Eye (tissue), 1 donor: ENCODE measurements at places on chromosomes 7 and 10.

GRCh38 chr10:100687143-100688003 lies 58.0 kb upstream of the PAX2 start:
- no peak for DNase-seq

DNA sequence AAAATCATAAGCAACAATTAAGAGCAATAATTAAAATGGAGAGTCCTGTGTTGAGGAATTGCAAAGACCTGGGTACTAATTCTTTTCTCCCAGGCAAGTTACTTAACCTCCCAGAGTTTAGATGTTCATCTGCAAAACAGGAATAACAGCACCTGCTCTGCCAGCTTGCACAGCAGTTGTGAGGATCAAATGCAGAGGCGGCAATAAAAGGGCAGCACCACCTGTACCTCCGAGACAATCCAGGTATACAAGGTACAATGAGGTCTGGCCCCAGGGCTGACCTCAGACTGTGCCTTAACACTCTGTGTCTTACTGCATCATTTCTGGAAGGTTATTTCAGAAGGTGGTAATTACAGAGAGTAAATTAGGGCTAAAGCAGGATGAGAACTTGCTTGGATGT lies 14.5 kb upstream of the FAM204A start:
- DNase-seq, result no peak

DNA sequence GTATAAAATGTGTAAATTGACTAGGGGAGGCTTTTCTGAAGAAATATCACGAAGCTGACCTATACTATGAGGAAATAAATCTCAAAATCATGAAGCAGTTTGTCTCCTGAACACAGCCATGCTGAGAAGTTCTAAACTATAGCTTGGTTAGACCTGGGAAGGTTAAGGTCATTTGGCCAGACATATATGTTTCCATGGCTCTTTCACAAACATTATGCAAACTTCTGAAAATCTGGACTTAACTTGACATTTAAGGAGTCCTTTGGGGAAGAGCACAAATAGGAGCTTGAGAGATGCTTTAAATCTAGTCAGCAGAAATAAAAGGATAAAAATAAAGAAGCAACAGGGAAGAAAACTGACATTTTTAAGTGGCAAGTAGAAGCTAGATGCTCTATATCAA lies 115.9 kb upstream of the MEOX2 start:
- no peak for DNase-seq

- no peak for DNase-seq
These were observed 31.8 kb upstream of the RET start for GRCh38 chr10:43044961-43045621.

DNA sequence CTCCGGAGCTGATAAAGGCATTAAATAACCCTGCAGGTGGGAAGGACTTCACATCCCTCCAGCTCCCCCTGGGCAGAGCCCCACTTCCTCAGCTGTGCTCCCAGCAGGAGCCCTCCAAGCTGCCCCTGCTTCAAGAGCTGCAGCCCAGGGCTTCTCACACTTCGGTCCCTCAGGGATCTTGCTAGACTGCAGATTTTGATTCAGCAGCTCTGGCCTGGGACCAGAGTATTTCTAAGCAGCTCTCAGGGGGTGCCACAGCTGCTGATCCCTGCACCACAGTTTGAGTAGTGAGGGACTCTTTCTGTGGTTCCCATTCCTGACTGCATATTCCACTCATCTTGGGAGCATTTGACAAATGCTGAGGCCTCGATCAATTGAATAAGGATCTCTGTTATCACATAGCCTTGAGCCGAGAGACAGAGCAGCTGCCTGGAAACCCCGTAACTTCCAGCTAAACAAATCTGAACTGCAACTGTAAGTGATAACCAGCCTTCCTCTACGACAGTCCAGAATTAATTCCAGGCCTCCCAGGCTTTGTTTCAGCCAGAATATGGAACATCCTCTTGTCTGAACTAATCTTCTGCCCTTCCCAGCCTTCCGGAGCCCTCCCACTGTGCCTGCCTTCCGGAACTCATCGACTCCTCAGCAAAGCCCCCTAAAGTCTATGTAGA lies 161.4 kb downstream of the CCDC3 start:
- peak; percentile 54 for DNase-seq

DNA sequence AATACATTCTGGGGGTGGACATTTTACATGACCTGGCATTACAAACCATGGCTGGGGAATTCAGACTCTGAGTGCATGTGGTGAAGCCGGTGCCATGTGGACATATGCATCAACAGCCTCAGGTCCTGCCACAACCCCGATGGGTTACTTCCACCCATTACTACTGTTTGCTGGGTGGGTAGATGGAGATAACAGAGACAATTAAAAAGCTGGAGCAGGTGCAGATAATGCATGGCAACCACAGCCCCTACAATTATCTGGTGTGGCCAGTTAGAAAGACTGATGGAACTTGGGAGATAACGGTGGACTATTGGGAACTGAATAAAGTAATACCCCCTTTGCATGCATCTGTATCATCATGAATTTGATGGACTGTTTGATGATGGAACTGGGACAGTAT lies 21.6 kb upstream of the ADAMTS14 start:
- DNase-seq, result no peak

DNA sequence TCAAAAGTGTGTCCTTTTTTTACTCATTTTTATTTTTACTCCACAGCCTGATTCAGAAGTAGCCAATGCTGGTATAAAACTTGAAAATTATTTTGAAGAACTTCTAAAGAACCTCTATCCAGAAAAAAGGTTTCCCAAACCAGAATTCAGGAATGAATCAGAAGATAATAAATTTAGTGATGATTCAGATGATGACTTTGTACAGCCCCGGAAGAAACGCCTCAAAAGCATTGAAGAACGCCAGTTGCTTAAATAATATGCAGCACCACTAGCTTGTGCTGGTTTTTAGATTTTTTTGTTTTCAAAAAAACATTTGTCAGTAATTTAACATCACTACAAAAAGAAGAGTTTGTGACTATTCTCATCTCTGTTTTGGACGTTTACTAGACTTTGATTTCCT lies 116.5 kb downstream of the SVOPL start:
- DNase-seq, result no peak

DNA sequence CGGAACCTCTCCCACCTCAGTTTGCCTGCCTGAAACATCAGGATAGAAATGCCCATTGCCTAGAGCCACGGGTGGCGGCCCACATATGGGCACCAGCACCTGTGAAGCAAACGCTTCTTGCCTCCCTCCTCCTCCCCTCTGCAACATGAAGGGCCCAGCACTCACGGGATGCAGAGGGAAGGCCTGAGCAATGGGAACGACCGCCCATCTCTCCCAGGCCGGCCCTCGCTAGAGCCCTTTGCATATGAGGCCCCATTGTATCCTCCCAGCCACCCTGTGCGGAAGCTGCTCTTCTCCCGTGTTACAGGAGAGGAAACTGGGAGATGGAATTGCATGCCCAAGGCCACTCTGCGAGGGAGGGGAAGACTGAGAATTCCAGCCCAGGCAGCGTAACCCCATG lies 88.2 kb downstream of the RGS10 start:
- no peak for DNase-seq

- no peak for DNase-seq
These were observed 67.2 kb downstream of the CCSER2 start for GRCh38 chr10:84395581-84395980.

DNA sequence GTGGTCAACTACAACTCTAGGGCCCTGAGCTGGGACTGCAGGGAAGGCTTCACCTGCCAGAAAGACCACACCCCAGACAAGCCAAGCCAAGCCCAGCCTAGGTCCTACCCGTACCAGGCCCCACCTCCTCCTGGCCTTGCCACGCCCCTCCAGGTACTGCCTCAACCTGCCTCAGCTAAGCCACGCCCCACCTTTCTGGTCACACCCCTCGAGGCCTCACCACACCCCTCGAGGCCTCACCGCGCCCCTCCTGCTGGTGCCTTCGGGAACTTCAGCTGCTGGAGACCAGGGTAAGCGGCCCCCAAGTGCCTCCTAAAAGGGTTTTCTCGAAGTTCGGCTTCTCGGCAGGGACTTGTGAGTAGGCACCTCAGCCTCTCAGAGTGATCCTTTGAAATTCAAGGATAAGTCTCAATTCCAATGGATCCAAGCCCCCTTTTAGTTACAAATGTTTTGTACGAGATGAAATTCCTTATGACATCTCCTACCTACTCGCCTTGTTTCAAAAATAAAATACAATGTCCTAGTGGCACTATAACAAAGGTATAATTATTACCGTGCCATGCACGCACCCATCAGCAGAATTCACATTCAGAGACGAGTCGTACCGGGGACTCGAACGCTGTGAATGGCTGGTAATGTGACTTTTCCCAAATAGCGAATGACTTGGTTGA lies 171.2 kb downstream of the ARHGAP21 start:
- no peak for DNase-seq

DNA sequence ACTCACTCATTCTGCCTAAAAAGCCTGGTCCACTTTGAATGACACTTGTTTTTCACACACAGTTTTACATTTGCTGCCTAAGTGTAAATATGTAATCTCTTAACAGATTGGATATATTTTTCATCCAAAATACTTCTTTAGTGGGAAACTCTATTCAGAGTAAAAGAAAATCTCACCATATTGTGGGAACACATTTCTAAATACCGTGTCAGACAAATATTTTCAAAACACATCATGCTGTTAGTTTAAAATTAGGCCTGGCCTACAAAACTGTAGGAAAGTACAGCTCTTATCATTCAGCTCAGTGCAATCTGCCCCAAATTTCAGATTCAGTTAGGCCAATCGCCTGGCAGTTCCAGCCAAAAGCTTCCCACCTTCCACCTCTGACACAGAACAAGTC lies 849.8 kb downstream of the NXPH1 start:
- DNase-seq, result no peak

- DNase-seq, result no peak
These were observed 70.3 kb downstream of the PON1 start for GRCh38 chr7:95253986-95254385.

GRCh38 chr7:25575634-25576033 lies 347.3 kb upstream of the NPVF start:
- no peak for DNase-seq

GRCh38 chr10:45593938-45594275 lies 78.7 kb downstream of the ZFAND4 start:
- no peak for DNase-seq

DNA sequence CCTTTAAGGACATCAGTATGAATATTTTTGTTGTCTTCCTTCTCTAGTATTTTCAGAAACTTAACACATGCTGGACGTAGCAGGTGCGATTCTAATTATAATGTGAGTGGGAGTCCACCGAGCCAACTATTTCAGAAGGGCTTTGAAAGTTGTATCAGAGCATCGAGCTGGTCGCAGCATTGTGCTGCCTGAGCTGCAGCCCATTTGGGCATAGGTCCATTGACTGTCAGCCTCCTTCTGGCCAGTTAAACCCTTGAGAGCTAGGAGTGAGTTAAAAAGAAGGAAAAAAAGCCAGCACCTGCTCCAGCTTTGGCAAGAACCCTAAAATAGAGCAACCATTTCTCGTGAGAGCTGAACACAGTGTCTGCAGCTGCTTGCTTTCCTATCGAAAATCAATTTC lies 47.8 kb downstream of the SLC35G1 start:
- DNase-seq, result no peak

DNA sequence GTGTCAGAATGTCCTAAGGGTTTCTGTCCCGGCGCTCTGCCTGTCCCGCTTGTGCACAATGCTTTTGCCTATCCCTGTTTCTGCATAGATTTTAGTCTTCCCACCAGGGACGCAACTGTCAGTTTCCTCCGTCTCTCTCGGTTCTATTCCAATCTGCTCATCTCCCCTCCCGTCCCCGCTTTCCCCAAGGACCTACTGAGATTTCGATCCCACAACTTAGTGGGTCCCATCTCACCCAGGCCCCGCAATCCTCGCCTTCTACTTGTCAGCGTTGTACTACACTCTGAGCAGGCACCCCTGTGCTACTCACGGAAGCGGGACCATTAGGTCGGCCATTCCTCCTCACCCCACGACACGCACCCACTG lies 519 bp upstream of the ZNF655 start:
- no peak for DNase-seq

GRCh38 chr7:17071866-17072265 lies 190.1 kb upstream of the AGR3 start:
- no peak for DNase-seq

DNA sequence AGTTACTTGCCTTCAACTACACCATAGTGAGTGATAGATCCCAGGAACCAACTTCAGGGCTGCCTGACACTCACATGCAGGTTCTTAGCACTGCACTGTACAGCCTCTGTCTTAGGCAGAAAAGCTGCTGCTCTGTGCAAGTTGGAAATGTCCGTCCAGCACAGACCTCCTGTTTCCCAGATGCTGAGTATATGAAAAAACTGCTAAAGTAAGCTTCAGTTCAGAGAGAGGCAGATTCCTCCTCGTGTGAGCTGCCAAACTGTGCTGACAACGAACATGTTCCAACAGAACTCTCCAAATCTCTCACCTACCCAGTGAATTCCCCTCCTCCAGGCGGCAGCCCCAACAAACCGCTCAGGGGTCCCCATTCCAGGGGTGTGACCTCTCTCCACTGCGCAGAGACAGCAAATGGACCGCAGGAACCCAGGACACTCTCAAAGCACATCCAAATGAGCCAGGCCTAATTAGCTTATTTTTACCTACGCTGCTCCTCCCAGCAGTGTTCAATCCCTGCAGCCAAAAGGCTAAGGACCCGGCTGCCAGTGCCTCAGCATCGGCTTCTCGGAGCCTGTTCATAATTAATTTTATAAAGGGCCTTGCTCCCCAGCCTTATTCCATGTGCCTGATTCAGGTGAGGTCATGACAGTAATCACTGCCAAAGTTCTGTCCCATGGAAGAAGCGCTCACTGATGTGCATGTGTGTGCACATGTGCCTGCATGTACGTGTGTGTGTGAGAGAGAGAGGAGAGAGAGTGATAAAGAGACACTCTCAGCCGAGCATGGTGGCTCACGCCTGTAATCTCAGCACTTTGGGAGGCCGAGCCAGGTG lies 159.5 kb upstream of the AUTS2 start:
- DNase-seq, result peak; percentile 60

DNA sequence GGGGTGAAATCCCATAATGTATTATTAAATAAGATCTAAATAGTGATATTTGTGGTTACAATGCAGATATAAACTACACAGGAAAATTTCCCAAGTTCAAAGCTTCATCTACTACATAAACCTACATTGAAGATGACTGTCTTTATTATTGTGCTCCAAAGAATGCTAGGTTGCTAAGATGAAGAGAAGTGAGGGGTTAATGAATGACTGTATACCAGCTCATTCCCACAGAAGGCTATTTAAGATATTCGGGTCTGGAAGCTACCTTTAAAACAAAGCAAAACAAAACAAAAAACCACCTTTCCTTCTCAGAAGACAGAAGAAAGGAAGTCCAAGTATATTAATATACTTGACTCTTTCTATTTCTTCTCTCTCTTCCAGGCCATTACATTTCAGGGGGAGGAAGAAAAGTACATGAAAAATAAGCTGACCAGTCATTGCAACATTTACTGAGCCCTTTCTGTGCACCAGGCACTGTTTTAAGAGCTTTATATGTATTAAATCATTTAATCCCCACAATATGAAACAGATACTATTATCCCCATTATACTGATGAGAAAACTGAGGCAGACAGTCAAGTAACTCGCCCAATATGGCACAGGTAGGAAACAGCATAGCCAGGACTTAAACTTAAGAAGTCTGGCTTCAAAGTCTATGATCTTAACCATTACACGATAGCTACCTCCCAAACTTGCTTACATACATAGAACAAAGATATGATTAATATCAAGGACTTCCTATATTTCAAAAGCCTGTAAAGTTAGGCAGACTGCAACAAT lies 48.1 kb downstream of the TNPO3 start:
- no peak for DNase-seq

- DNase-seq, result peak; percentile 11
These were observed 2.1 kb downstream of the CNNM2 start for GRCh38 chr10:102919992-102920739.

GRCh38 chr10:13115832-13116803 lies 16.2 kb downstream of the OPTN start:
- DNase-seq, result no peak
